ENCODE measurements at places on chromosomes 4 and X. TPM values are rescaled to one million over a fixed set of nuclear protein-coding genes. Genes with fewer than 3 reads are reported as not detected.

Gene TRIM61
- 0.24 TPM for polyA plus RNA-seq

Gene NAT8L
- 3.7 TPM for polyA plus RNA-seq

Gene MEPE
- not detected for polyA plus RNA-seq

Gene CACNA1F
- 0.15 TPM for polyA plus RNA-seq

Gene SPATA4
- polyA plus RNA-seq = not detected

Gene BEX1
- not detected for polyA plus RNA-seq

Gene SLC6A14
- polyA plus RNA-seq = not detected

- DNase-seq = no peak
Measured at GRCh38 chr4:2462992-2463762, 5.7 kb upstream of the RNF4 start.

DNA sequence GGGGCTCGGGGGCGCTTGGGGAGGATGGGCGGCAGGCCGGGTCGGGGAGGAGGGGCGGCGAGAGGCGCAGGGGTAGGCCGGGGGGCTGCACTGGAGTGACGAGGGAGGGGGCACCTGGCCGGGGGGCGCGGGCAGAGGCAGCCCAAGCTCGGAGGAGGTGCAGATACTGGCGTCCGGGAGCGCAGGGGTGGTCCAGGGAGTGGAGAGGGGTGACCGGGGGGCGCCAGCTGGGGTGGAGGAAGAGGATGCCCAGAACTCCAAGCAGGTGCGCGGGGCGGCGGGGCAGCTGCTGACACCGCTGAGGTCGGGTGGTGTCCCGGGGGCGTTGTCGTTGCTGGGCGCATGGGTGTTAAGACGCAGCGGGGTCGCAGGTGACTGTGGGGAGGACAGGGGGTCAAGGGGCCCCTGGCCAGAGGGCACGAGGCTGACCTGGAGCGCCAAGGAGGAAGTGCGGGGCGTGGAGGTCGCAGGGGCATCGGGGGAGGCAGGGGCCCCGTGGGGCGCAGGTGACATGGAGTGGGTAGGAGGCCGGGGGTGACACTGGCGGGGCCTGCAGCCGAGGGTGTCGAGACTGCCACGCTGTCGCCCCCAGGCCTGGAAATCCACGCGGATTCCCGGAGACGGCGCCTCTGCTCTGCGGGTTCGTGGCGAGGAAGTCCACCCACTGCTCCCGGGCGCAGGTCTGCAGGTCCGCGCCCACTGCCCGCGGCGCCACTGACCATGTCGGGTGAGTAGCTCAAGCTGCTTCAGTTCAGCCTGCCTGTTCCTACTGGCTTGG, 928 bp downstream of the GYG2 start:
- no peak for DNase-seq

GRCh38 chr4:155773196-155773800, 14.5 kb downstream of the GUCY1B1 start:
- DNase-seq = no peak

DNA sequence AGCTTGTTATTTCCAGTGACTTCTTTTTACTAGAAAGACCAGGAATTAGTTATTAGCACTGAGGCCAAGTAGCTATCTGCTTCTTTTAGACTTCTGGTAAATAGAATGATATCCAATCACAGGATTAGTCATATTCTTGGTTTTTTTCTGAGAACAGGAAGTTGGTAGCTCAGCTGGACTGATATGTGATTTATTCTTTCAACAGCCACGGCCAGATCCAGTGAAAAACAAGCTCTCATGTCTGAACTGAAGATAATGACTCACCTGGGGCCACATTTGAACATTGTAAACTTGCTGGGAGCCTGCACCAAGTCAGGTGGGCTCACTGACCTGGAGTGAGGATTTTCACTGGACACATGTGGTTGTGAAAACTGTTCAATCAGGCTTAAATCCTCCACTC, 48.6 kb downstream of the PDGFRA start:
- DNase-seq = no peak

DNA sequence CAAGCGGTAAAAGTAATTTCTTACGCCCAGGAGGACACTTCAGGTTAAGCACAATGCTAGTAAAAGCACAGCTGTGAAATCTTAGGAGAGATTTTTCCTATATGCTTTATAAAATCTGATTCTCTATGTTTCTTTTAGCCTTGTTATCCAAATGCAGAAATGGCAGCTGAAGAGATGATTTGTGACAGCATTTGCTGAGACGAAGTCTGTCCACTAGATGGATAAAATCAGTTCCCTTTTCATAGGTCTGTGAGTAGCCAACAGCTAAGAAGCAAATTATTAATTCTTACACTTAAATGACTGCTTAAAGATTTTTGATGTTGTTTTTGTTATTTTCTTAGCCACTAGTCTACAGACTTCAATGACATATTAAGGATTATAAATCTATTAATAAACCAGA, 5.3 kb downstream of the GPM6A start:
- no peak for DNase-seq
